CD8-positive, alpha-beta T cell (primary cell): ENCODE measurements at places on chromosomes 2 and 18. TPM values are rescaled to one million over a fixed set of nuclear protein-coding genes. Genes with fewer than 3 reads are reported as not detected.

SLC40A1 gene
- 1.3 TPM for total RNA-seq

DNA sequence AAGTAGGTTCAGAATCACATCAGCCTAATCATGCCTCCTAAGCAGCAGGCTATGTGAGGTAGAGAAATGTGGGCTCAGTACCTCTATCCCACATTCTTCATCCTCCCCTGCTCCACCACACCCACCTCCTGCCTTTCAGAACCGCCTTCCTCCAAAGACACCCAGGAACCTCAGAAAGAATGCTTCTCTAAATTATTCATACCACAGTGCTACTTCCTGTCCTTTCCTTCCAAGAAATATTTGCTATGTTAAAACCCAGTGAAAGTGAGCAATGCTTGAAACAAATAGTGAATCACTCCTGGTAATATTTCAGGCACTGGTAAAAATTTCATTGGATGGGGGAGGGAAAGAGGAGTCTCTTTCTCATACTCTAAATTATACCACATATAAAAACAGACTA is 24.0 kb upstream of the CREB1 start:
- no peak for DNase-seq

DNA sequence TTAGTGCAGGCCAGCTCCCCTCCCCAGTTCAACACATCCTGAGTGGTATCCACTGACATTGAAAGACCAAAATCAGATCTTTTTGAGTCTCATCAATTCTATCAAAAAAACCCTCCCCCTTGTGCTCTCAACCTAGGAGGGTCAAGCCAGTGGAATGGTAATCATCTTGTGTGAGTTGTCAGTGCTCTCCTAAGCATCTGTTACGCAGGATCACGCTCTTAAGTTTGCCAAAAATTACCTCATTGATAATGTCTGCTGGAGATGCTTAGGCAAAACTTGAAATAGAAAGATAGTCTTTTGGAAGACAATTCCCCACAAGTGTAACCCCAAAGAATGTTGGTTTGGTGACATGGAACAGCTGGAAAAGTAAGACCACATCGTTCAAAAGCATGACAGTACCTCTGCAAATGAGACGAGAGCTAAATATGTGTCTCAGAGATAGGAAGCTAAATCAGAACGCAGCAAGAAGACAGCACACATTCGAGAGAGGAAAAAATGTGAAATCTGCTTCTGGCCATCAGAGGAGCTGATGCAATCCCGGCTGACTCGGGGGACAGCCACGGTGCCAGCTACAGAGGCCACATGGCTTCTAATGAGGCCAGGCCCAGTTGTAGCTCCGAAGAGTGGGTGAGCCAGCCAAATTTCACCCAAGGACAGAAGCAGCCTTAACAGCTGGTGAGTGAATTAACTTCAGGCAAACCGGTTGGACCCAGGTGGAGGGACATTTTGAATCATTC is 753.9 kb downstream of the RNF144A start:
- no peak for DNase-seq

AUP1 gene
- total RNA-seq, result 201 TPM

DLX2 gene
- total RNA-seq, result 0.14 TPM

DNA sequence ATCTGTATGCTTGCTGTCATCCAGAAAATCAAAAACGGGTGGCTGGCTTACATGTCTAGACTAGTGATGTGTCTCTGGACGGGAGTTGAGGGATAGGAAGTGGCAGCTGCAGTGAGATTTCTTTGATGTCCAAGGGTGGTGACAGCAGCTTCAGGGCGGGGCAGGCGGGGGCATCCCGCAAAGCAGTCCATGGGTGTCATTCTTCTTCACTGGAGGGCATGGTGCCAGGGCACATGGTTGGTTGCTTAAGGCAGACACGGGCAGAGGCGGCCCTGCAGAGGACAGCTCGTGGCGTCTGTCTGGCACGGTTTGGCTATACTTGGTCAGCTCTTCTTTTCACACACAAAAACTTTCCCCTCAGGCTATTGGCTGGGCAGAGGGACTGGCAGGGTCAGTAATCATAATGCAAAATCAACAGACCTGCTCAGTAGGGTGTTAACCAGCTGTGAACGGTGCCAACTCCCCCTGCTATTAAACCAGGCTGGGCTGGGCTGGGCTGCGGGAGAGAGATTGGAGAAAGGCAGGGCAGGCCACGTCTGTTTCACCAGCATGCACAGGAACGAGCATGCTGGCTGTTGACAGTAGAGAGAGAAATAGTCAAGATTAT is 63.7 kb downstream of the COL4A3 start:
- no peak for DNase-seq

- DNase-seq, result no peak
Measured at GRCh38 chr2:165655661-165656060, 138.4 kb downstream of the GALNT3 start.

DNA sequence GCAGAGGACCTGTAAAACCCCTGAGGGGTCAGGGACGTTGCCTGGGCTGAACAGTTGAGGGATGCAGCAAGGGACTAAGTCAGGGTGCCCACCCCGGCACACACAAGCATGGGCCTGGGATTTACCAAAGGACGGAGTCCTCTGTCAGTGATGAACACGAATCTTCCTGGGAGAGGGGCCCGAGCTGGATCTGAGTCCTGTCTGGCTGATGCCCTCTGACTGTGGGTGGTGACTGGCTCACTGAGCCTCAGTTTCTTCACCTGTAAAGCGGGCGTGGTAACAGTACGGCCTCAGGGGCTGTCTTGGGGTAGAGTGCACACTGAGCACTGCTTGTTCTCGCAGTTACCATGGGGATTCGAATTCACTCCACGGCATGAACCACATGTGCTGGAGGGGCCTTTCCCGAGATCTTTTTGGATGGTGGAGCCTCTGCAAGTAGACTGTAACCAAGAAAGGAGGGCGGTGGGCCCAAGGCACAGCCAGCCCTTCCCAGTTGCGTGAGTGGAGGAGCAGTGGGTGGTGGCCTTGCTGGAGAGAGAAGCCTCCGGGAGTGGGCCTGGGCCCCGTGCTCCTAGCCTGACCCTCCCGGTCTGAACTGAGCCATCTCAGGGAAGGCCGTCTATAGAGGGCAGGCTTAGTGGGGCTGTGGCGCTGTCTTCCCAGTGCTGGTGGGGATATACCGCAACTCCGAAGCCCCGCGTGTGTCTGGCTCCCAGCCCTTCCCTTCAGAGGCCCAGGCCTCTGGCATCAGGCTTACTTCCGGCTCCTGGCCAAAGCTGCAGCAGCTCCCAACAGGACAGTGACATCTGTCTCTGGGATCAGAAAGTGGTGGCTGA is 130.8 kb upstream of the HS6ST1 start:
- no peak for DNase-seq

CNDP1 gene
- 0.44 TPM for total RNA-seq

CD8B2 gene
- 5.0 TPM for total RNA-seq

GRCh38 chr2:8304821-8305766 is 376.8 kb upstream of the ID2 start:
- DNase-seq, result no peak

DNA sequence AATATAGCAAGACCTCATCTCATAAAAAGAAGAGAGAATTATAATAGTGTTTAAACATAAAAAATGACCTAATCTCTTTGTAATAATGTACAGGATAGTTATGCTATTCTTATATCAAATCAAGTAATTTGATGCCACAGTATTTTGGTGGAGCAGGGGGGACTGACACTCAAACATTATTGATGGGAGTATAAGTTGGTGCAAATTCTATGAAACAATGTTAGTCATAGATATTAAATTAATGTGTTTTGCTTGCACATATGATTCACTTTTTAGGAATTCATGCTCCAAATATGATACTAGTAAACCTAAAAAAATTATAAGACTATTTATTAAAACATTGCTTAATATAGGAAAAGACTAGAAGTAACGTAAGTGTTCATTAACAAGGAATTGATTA is 256.1 kb upstream of the SYT4 start:
- DNase-seq, result no peak

GRCh38 chr2:102724016-102724490 is 37.8 kb upstream of the TMEM182 start:
- no peak for DNase-seq

DNA sequence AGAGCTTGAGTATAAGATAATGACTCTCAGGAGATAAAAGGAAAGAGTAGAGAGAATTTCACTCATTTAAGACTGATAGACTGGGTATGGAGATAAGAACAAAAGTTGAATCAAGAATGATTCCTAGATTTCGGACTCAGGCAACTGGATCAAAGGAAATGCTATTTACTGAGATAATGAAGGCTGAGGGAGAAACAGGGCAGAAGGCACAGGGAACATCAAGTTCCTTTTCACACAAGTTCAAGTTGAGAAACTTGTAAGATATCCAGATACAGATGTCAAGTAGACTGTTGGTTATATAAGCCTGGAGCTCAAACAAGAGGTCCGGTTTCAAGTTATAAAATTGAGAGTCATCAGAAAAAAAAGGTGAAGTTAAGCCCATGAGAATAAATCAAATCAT is 360.8 kb downstream of the TNS1 start:
- no peak for DNase-seq

DNA sequence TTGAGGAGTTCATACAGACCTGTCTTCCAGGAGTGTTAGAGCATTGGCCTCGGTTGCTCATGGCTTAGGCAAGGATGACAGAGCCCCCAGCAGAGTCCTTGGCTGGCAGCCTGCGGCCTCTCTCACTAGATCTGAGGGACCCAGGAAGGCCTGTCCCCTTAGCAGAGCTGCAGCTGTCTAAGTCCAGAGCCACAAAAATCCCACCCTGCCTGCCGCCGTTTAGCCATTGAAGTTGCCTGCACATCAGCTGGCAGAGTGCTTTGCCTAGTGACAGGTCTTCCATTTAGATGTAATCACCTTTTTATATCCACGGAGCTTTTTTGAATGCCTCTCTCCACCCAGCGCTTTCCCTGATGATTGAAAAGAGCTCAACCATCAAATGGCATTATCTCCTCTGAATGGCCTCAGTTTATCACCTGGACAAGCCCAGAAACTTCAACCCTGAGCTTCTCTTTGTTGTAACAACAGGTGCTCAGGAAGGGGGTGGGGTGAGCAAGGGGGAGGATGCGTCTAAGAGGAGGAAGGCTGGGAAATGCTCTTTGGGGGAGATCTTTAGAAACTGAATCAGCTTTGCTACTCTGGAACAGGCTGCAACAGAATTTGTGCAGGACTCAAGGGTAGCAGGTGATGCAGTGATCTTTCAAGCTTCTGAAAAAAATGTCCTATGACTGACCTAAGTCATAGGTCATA is 71.9 kb downstream of the TNP1 start:
- no peak for DNase-seq

SGPP2 gene
- total RNA-seq, result 0.69 TPM

GRCh38 chr2:169462896-169463695 is 16.2 kb upstream of the BBS5 start:
- DNase-seq, result no peak

ANKRD23 gene
- total RNA-seq, result 5.7 TPM

GRCh38 chr18:54958704-54959625 is at the start of gene CCDC68:
CCDC68 (minus strand) TSS chr18:54959461; CDS start chr18:54942791, 16,670 bp downstream.
- no peak for DNase-seq

GRCh38 chr2:60437080-60437696 is 116.3 kb downstream of the BCL11A start:
- DNase-seq, result no peak

DNA sequence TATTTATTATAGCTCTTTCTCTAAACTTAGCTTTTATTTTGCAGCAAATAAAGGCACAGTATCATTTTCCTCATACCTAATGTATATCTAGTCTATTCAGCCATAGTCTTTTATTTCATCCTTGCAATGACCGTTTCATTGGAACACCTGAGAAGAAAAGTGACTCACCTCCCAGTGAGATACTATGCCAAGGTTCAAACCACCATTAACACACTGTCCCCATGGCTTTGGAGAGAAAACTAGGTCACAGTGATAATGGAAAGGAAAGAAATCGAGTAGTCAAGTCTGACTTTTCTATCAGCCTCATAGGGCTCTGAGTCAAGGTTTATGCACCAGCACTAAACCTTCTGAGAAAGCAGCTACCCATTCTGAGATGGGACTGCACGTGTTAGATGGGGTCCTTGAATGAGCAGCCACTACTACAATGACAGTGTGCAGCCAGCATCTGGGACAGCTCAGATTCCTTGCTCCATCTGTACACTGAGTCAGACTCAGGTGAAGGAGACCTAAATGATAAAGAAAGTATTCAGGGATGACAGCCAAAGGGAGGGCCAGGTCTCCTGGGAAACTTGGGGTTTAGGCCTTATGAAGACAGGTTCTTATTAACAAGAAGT is 971.1 kb upstream of the ACVR2A start:
- no peak for DNase-seq

GRCh38 chr2:29014811-29015421 is 33.8 kb downstream of the TOGARAM2 start:
- peak; percentile 86 for DNase-seq

DNA sequence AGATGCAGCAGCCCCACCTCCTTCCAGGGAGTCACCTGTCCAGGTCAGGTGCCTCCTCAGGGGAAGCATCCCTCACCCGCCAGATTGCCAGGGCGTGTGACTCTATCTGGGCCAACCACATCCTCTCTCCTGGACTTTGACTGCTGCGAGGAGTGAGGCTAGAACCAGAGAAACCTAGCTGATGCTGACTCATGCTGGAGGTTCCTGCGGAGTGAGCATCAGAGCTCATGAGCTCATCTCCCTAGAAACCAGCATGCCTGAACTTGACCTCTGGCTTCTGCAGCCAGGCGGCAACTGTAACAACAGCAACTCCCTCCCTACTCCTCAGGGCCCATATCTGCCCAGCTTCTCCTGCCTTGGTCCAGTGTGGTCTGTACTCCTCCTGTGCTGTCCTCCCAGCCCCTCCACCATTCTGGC is 28.3 kb upstream of the NT5DC4 start:
- peak; percentile 31 for DNase-seq

IL1A gene
- total RNA-seq, result not detected

SERPINB2 gene
- total RNA-seq, result not detected

DNA sequence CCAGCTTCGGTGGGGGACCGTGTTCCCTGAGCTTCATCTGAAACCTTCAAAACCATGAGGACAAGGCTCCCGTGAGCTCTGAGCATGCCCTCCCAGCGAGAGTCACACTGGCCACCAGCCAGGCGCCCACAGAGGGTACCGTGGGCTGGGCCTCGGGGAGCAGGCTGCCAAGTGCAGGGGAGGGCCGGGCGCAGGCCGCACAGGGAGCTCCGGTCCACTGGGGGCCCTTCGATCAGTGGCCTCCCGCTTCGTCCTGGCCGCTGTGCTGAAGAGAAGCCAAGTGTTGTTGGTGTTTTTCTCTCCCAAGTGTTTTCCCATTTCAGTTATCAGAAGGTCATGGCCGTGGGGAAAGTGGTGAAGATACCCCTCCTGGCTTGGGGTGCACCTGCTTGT is 144.4 kb downstream of the PTGR3 start:
- no peak for DNase-seq
